Activated effector memory CD4-positive, alpha-beta T cell treated with anti-CD3 and anti-CD28 coated beads, Interleukin-2, amount 50 U/mL, for 16 hours (primary cell): ENCODE measurements at places on chromosomes 16 and 17.

- DNase-seq: no peak
Observed at GRCh38 chr17:82034371-82035011, 3.0 kb downstream of the DCXR start.

DNA sequence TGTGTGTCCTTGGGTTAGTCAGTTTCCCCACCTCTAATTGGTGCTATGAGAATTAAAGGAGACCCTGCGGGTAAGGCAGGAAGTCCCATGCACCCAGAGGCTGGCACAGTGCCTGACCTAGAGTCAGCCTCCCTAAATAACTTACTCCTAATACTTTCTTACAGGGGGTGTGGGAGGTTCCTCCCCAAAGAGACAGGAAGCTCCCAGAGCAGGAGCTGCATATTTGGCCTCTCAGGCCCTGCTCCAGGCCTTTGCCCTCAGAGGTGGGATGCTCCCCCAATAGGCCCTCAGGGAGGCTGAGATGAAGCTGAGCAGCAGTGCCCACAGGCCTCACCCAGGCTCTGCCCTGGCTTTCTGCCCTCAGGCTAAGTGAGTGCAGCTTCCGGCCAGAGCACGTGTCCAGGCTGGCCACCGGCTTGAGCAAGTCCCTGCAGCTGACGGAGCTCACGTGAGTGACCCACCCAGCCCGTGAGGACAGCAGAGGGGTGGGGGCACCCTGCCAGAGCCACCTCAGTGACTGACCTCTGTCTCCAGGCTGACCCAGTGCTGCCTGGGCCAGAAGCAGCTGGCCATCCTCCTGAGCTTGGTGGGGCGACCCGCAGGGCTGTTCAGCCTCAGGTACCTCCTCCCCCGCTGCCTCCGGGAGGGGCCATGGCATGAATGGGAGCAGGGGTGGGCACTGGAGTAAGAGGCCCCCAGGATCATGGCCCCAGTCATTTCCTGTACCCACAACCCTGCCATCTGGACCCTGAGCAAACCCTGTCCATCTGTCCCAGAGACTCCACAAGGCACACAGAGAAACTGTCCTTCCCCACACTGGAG lies 31.1 kb upstream of the CPNE2 start:
- DNase-seq: no peak

DNA sequence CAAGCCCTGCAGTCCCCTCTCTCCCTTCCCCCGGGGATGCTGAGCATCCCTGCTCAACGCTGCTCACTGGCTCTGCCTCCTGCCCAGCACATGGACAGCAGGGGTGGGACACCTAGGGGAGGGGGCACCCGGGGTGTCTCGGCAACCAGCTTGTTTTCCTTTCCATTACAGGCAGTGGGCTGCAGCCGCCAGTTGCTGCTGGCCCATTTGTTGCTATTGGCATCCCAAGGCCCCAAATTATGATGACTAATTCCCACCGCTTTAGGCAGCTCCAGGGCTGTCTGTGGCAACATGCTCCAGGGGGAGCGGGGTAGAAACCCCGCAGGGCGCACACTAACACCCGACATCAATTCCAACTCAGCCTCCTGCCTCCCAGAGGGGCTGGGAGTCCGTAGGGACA lies 4.9 kb downstream of the SDK2 start:
- DNase-seq: no peak

DNA sequence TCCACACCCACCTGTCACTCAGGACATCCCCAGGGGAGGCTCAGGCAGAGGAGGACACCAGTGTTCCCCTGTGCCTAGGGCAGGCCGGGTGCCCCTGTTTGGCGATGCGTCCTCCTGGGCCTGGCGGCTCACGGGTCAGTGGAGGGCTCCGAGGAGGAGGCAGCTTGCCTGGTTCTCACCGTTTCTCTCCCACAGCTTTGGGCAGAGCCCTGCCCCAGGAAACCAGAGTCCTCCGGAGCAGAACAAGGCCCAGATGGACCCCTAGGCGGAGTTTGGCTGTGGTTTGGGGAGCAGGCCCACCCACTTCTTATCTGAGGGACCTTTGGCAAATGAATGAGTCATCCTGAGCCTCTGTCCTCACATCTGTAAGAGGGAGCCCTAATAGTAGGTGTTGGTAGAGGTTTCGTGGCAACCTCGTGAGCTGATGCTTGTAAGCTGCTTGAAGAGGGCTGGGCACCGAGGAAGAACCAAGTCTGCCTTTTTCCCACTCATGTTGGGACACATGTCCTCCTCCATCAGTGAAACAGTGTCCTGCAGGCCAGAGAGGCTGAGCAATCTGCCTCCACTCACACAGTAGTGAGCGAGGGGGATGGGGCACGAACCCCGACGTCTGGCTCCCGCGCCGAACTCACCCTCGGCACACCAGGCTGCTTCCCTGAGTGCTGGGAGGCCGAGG lies 247.0 kb upstream of the CIBAR2 start:
- DNase-seq: no peak

GRCh38 chr17:72205357-72205756 lies 84.5 kb downstream of the SOX9 start:
- no peak for DNase-seq

- no peak for DNase-seq
Observed at GRCh38 chr16:84193480-84193879, 2.5 kb downstream of the ADAD2 start.

GRCh38 chr16:47722046-47722445 lies 260.9 kb downstream of the PHKB start:
- DNase-seq: no peak

- no peak for DNase-seq
Observed at GRCh38 chr16:25855063-25855462, 163.3 kb downstream of the HS3ST4 start.

DNA sequence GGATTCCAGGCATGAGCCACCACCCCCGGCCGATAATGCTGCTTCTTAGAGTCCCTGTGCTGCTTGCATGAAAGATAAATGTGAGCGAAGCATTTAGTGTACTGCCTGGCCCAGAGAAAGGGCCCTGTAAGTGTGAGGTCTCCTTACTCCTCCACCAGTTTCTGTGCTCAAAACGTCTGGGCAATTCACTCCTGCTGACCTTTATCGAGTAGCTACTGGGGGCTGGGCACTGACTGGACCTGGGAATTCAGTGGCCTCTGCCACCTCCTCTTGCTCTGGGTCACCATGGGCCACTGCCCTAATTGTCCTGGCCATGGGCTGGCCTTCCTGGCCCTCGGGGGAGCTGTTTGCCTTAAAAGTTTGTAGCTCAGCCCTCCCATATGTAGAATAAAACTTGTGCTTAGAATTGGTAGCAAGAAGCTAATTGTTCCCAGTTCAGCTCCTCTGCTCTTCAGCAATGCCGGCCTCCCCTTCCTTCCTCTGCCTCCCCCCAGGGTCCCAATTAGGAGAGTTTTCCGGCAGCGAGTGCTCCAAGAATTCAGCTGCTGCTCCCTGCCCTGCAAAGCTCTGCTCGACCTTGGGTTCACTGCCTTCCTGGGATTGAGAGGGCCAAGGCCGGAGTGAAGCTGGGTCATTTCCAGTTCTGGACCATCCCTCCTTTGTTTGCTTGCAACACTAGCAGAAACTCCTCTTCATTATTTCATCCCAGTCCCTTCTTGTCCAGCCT lies 98.9 kb upstream of the CDC42EP4 start:
- no peak for DNase-seq

DNA sequence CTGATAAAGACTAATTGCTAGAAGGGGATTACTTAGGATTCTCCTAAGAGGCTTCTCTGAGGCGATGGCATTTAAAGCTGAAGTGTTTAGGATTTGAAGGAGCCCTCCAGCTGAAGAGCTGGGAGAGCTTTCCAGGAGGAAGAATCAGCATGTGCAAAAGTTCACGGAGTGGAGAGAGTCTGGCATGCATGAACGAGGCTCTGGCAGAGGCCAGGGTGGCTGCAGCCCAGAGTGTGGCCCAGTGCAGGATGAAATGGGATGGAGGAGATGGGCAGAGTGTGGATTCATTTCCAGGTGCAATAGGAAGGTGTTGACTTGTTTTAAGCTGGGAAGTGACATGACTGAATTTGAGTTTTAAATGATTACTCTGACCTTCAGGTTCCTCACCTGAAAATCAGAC lies 249.0 kb upstream of the CCL2 start:
- DNase-seq: no peak

GRCh38 chr16:4677390-4677789 lies 16.0 kb upstream of the NUDT16L1 start:
- DNase-seq: no peak

GRCh38 chr17:29112771-29113295 lies 67.4 kb downstream of the MYO18A start:
- no peak for DNase-seq

GRCh38 chr17:1216217-1217088 lies 36.7 kb upstream of the ABR start:
- no peak for DNase-seq

DNA sequence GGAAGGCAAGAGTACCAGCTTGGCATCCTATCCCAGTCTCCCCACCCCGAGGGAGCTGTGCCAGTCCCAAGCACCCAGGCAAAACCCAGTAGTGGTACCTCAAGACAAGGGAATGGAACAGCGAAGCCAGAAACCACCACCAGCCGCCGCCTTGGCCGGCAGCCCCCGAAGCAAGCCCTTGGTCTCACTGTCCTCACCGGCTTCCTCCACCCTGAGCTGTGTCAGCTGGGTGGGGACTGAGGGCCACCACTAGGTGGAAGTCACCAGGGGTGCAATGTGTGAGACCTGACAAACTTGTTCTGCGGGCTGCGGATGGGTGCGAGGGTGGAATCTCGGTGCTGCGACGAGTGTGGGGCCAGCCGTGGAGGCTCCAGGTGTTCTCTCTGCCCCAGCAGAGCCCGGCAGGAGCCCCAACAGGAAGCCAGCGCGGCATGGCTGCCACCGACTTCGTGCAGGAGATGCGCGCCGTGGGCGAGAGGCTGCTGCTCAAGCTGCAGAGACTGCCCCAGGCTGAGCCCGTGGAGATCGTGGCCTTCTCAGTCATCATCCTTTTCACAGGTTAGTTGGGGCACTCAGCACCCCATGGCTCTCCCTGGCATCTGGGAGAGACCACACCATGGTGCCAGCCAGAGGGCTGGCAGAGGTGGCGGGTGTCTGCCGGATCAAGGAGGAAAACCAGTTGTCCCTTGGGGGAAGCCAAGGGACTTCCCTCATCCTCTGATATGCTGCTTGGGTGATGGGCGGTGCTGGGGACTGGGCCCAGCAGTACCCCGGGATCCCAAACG lies 6.7 kb downstream of the SMIM5 start:
- DNase-seq: no peak

GRCh38 chr17:56499799-56500388 lies 93.6 kb upstream of the NOG start:
- DNase-seq: no peak

DNA sequence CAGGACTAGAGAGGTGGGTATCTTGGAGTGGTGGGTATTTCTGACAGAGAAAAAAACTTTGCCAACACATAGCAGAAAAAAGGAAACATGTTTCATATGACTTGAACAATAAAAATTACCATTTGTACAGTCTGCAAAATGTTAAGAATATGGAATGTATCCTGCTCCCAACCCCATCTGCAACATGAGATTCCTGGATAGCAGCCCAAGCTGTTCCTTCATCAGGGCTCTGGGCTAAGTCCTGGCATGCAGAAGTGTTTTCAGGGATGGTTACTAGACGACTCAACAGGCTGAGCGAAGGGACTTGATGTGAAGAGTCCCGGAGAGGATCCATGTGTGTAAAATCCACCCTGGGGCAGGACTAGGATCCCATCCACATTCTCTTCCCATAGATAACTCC lies 121.0 kb upstream of the IRX3 start:
- DNase-seq: no peak

GRCh38 chr16:57628008-57628781 lies at the start of gene ADGRG1:
Gene ADGRG1 (plus strand): TSS chr16:57628630. CDS start chr16:57650288, 21,658 bp downstream.
- peak; percentile 84 for DNase-seq

DNA sequence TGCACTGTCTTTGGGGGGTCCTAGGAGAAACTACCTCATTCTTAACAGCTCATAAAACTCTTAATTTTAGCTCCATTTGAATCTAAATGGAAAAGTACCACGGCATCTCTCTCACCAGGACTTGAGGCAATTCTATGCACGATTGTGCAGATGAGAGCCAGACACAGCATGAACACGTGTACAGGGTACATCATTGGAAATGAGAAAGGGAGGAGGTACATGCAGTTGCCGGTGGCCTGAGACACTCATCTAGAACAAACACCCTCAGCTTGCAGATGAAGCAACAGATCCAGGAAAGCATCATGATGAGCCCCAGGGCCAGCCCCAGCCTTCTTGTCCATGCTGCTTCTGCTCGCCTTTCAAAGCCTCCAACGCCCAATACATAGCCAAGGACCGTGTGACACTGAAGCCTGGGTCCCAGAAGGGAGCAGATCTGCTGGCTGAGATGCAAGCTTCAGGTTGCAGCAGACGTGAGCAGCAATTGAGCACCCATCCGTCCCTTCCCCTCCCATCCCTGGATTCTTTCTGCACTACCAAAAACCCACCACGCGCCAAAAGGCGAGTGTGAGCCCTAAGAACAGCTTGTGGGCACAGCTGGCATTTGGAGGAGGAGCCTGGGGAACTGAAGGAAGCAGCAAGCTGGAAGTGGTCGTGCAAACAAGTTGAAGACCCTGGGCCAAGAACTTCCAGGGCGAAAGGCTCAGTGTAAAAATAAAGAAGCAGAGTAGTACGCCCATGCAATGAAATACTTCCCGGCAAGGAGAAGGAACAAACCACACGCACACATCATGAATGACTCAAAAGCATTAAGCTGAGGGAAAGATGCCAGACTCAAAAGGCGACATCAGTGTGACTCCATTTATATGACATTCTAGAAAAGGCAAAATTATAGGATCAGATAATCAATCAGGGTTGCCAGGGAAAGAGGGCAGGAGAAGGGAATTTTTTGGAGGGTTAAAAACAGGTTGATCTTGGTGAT lies 7.3 kb upstream of the RCVRN start:
- DNase-seq: no peak

DNA sequence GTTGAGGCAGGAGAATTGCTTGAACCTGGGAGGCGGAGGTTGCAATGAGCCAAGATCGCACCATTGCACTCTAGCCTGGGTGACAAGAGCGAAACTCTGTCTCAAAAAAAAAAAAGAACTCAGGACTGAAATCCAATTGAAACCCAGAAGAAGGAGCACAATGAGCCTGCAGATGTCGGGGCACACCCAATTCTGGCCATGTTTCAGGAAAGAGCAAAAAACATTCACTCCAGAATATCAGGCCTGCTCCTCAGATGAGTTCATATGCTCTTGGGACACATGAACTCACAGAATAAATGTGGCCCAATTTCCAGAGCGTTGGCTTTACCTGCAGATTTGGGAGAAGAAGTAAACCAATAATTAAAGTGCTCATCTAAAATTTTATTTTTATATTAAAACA lies 3.0 kb upstream of the CMTM2 start:
- DNase-seq: no peak

GRCh38 chr17:19331134-19331533 lies 31.4 kb downstream of the B9D1 start:
- DNase-seq: no peak
